Cardiac muscle cell (in vitro differentiated cells and primary cell): ENCODE measurements at places on chromosomes 11 and 22.

DNA sequence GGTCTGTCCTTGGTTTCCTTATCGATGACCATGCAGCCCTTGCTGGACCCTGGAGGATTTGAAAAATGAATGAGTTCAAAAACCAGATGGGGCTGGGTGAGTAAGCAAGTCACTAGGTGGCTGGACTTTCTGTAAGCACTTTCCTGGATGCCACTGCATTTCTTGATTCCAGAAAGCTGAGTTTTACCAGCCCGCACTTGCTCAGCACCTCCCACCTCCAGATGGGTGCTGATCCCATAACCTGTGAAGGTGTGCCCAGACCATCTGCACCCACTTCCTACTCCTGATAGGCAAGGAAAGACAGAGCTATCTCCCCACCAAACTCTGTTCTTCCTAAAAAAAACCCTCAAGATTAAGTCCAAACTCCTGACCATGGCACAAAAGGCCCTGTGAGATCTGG lies 21.1 kb downstream of the ASCC2 start:
- DNase-seq = no peak

DNA sequence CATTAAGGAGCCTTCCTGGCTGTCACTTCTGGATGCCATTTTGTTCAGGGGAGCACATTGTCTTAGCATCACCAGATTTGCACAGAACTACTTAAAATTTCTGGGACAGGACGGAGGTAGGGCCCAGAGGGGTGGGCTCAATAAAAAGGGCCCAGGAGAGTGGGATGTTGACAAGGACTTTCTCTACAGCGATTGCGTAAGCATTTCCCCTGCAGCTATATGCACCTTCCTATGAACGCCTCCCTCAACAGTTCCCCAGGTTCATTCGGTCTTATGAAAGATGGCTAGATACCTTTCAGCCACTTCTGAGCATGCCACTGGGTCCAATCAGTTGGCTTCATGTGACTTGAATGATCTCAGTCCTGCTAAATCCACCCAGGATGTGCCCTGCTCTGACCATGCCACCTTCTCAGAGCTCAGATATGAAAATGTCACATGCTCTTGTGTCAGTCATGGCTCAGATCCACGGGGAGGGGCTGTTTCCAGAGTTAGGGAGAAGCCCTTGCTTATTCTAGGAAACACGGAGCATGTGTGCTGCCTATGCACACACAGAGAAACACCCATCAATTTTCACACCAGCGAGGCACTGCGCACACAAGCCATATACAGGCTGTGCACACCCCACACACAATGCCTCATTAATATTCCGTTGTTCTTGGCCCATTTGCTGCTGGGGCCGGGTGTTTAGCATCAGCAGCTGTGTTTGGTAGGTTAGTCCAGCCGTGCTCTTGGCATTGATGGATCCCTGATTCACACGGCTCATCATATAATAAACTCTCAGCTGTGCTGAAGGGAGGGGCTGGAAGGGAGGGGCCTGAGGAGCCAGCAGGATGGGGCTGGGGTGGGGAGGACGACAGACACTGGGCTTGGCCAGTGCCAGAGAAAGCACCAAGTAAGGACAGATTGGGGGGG lies 52.5 kb upstream of the NNMT start:
- no peak for DNase-seq

DNA sequence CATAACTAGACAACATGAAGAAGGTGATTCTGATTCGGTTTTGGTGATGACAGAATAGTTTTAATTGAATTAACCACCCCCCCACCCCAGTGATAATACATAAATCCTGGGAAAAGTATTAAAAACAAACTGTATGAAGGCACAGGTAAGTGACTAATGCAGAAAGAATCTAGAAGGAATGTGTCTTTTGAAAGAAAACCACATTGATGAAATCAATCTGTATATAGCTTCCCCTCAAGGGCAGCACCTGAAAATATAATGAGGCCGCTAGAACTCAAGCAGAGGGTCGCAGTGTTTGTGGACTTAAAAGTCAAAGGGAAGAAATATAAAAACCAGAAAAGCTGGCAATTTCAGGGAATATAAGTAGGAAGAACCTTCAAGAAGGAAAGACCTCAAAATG lies 580.5 kb upstream of the CHORDC1 start:
- DNase-seq = no peak

- DNase-seq = no peak
These were observed 409.5 kb downstream of the NXPE2 start for GRCh38 chr11:115087791-115088190.

- no peak for DNase-seq
These were observed 156.4 kb upstream of the PITPNB start for GRCh38 chr22:28075358-28075981.
